ENCODE measurements at places on chromosomes 12 and 14.

- DNase-seq = no peak
Observed at GRCh38 chr12:130463275-130463658, 125.6 kb downstream of the PIWIL1 start.

GRCh38 chr14:85853996-85854526 is 324.1 kb downstream of the FLRT2 start:
- DNase-seq = no peak

DNA sequence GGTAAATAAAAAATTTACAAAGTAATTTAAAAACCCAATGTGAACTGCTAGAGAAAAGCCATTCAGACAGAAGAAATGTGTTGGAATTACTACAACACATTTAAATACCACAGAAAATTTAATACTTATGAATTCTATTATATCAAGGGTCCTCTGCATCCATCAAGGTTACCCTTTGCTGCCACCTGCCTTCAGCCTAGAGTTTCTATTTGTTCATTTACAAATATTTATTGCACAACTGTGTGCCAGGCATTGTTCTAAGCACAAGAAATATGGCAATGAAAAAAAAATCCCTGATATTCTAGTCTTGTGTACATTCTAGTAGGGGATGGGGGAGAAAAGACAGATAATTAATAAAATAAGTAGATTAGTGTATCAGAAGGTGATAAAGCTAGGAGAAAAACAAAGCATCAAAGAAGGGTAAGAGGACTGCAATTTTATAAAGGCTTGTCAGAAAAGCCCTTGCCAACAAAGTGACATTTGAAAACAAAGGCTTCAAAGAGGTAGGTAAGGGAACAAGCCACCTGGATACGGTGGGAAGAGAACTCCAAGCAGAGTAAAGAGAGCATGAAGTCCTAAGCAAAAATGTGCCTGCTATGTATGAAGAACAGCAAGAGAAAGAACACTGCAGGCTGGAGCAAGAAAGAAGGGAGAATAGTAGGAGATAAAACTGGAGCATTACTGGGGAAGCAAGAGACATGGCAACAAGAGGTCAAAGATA is 59.1 kb upstream of the SLC6A13 start:
- DNase-seq = no peak

GRCh38 chr14:71471634-71472355 is 460.4 kb upstream of the RGS6 start:
- no peak for DNase-seq

DNA sequence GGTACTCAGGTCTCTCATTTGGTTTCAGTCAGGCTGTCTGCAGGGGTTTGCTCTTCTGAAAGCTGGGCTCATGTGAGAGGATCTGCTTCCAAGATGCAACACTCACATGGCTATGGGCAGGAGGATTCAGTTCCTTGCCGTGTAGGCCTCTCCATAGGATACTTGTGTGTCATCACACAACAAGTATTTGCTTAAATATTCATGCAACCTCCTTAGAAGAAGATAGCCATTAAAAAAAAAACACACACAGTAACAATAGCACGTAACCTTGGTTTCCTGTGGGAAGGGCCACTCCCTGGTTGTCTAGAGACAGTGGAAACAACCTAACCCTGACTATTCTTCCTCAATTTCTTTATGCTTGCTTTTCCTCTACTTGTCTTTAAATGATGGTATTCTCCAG is 31.8 kb upstream of the CLEC4E start:
- no peak for DNase-seq

DNA sequence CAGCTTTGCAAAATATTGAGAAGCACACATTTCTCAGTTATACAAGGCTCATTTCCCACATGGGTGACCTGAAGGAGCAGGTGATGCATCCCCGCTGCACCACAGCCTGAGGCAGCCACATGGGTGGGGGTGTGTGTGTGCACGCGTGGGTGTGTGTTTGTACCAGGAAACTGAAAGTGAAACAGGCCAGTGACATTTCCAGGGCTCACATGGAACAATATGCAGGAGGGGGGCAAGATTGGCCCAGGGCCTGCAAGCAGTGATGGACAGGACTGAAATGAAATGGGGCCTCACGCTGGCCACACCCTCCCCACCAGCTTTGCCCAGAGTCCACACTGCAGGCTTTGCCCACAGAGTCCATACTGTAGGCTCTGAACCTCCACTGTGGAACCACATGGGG is 154.2 kb upstream of the PARP11 start:
- peak; percentile 54 for DNase-seq

- no peak for DNase-seq
Observed at GRCh38 chr14:67389811-67390534, 22.0 kb downstream of the PLEK2 start.

DNA sequence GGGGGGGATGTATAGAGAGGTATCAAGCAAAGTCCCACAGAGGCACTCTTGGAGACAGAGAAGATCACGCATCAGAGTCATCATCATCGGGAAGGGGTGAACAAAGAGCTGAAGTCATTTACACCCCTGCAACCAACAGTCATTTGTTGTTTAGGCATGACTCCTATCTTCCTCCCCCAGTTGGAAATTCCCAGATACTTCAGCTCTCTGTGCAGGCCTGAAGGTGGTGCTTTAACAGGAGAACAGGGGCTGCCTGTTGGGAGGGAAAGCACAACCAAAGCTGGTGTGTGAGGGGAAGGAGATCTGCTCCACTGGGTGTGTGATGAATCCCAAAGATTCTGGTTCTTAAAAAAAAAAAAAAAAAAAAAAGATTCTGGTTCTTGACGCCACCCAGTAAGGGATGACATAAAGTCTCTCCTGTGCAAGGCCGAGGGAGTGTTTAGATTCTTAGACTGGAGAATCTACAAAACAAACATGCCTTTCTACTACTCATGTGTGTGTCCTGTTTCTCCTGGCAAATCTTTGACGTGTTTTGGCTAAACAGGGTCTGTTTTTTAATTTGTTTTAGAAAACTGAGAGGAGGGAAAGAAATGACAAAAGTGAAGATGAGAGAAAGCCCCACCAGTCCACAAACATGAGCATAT is 121.0 kb upstream of the ARHGAP5 start:
- DNase-seq = no peak

- DNase-seq = no peak
Observed at GRCh38 chr14:105123064-105123665, 45.4 kb downstream of the JAG2 start.

- DNase-seq = no peak
Observed at GRCh38 chr14:64506721-64507120, 2.2 kb downstream of the ZBTB1 start.

DNA sequence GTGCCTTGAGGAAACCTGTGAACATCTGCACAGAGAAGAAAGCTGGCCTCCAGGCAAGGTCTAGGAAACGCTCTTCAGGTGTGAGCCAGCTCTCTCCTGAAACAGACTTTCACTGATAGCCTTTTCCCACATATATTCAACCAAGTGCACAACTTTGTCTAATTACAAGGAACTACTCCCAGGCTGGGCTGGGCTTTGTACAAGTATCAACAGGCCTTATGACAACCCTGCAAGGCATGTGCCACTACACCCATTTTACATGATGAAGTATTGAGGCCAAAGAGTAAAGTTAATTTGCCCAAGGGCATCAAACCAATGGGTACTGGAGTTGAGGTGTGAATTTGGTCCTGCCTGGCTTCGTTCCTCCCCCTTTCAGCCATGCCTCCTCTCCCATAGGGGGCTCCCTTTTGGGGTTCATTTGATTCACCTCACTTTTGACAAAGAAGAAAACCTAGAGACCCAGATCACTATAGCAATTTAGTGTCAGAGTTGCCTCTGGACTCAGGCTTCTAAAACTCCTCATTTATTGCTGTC is 2.1 kb downstream of the CSRP2 start:
- no peak for DNase-seq

DNA sequence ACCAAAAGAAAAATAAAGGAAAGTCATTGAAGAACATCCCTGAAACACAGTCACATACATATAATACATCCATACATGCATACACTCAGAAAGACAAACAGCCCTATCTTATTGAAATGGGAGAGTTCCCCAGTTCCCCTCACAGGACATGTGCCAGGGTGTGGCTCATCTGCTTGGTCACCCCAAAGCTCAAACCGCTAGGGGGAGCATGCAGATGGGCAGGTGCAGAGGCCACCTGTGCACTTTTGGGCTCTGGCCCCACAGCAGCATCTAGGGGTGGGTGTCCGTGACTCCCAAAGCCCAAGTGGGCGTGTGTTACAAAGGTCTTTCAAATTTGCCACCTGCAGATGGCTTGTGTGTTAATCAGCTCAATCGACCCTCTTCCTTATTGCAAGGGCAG is 75.2 kb downstream of the CMAS start:
- DNase-seq = peak; percentile 11

- DNase-seq = no peak
Observed at GRCh38 chr12:30794591-30795409, 40.0 kb upstream of the CAPRIN2 start.
